ENCODE measurements at places on chromosomes 12 and 14.

DNA sequence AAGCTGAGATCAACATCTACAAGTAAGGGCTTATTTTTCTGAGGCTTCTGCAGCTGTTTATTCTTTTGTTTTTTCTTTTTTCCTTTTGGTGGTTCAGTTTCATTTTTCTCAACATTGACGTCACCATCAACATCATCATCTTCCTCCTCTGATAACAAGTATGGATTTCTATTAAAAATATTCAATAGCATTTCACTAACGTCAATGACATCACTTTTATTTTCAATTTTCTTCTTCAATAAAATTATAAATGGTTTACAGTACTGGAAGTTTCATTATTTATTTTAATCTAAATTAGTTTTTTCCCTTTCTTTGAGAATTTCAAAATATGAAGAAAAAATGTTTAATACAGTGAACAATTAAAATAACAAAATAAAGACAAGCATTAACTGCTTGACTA, 23.9 kb downstream of the NEMF start:
- no peak for DNase-seq

- DNase-seq, result no peak
Measured at GRCh38 chr12:123621619-123622530, 11.6 kb downstream of the EIF2B1 start.

DNA sequence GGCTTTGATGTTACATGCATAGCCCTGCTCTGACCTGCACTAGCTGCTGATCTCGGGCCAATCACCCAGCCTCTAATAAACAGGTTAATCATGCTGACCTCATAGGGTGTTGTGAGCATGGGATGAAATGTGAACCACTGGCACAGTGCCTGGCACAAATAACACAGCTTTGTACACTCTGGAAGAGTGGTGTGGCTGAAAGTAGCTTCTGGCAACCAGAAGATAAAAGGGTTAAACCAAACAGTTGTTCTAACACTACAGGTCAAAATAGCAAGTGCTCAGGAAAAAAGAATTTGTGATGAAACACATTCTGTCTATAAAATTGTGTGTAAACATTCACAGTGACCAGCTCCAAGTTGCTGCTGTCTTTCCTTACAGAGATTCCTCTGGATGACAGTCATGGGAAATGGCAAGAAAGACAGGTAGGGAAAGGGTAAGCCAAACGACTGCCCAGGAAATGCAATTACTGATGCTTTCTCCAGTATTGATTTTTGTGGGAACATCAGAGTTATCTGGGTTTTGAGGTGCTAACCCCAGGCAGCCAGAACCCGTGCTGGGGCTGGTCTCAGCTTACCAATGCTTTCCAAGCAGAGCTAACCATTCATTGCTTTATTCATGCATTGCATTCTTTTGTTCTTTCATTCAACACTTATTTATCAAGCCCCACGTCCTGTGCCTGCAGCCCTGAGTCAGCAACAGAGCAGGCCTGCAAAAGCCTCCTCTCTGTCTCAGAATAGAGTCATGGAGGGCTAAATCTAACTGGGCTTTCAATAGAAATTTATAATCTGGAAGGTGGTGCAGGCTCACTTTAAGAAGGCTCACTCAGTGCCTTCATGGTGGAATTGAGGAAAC, 38.1 kb upstream of the CAPRIN2 start:
- peak; percentile 55 for DNase-seq

DNA sequence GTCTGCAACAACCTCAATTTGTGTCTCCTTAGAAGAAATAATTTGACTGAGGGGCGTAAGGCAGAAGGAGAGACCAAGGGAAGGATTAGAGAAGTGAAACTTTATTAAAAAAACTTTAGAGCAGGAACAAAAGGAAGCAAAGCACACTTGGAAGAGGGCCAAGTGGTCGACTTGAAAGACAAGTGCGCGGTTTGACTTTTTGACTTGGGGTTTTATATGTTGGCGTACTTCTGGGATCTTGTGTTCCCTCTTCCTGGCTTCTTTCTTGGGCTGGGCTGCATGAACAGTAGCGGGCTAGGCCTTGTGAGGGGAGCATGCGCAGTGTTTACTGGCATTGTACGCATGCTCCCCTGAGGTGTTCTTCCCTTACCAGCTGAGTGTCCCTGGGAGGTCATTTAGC, 369.3 kb upstream of the DCN start:
- no peak for DNase-seq

GRCh38 chr14:93970585-93970964, 5.8 kb downstream of the ASB2 start:
- no peak for DNase-seq

Measured in IMR-90 (cell line).